ENCODE measurements at places on chromosomes 7 and 10. TPM values are rescaled to one million over a fixed set of nuclear protein-coding genes. Genes with fewer than 3 reads are reported as not detected.
A peak's percentile ranks its signal among the peaks of the same experiment; 100 is the strongest.

GRCh38 chr7:122143376-122143750 lies 686 bp downstream of the AASS start:
- no peak for DNase-seq

GRCh38 chr7:8491544-8492489 lies 58.4 kb downstream of the NXPH1 start:
- no peak for DNase-seq

Gene OR9A4
- not detected for total RNA-seq

DNA sequence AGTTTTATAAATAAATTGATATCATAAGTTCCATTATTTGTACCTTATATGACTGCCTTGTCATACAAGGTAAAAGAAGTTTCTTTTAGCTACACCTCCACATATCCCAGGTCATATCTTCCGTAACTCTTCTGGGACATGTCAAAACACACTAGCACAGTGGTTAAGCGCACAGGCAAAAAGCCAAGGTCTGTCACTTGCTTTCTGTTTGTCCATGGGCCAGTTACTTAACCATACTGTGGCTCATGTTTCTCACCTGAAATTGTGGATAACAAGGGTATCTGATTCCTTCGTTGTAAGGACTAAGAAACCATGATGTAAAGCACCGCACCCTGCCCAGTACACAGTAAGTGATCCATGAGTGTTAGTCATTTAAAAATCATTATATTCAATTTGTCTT lies 56.2 kb downstream of the SEMA3D start:
- DNase-seq = no peak

DNA sequence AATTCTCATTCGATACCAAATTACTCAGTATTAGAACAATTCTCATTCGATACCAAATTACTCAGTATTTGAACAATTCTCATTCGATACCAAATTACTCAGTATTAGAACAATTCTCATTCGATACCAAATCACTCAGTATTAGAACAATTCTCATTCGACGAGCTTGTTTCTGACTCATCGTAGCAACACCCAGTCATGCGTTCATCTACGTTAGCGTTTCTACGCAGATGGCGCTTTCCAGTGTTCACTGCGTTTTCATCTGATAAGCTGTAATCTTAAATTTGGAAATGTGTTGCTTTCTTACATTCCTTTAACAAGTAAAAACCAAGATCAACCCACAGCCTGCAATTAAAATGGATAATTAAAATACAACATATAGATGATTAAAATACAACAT lies 276.3 kb downstream of the ZMYND11 start:
- no peak for DNase-seq

DNA sequence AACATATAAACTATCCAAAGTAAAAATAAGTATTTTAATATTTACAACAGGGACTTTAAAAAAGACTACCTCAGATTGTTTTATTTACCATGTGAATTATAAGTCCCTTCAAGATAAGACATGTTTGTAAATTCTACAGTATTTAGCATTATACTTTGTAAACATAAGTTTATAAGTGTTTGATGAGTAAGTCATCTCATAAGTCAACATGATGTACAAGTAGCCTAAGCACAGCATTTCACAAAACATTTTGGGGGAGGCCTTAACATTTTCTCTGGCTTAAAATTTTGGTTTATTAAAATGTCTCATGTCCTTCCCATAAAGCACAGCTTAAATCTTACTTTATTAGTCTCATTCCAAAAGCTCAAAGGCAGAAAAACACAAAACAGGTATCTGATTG lies 15.4 kb downstream of the EPC1 start:
- DNase-seq = no peak

DNA sequence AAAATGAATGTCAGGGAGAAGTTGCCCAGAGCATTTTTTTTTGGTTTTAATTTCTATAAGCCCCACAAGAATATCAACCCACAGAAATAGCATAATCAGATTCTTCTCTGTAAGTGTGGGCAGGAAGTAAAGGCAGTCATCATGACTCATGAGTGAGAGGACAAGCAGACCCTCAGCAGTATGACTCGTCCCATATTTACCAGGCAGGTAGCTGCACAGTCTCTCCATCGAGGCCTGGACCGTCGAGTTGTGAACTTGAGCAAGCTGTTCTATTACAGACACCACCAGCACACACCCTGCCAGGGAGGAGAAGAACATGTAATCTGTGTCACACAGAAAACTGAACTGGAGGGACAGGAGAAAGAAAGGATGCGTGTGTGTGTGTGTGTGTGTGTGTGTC lies 37.8 kb downstream of the AOAH start:
- DNase-seq = no peak

- no peak for DNase-seq
These were observed 1049.8 kb downstream of the SORCS1 start for GRCh38 chr10:106114656-106115186.

Gene CDH23
- total RNA-seq = 5.9 TPM

DNA sequence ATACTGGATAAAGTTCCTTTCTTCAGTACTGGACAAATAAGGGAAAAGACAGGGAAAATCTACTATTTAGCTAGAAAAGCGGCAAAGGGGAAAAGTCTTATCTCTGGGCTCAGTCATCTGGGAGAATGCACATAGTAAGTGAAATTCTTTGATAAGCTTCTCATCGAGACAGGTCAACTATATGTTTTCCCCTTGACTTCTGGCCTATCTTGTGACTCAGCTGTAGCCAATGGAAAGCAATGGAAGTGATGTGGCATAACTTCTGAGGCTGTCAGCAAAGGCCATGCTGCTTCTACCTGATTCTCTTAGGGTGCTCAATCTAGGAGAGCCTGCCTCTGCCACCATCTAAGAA lies 91.9 kb downstream of the PCGF5 start:
- no peak for DNase-seq

GRCh38 chr10:83122336-83122735 lies 1017.0 kb upstream of the GHITM start:
- no peak for DNase-seq

DNA sequence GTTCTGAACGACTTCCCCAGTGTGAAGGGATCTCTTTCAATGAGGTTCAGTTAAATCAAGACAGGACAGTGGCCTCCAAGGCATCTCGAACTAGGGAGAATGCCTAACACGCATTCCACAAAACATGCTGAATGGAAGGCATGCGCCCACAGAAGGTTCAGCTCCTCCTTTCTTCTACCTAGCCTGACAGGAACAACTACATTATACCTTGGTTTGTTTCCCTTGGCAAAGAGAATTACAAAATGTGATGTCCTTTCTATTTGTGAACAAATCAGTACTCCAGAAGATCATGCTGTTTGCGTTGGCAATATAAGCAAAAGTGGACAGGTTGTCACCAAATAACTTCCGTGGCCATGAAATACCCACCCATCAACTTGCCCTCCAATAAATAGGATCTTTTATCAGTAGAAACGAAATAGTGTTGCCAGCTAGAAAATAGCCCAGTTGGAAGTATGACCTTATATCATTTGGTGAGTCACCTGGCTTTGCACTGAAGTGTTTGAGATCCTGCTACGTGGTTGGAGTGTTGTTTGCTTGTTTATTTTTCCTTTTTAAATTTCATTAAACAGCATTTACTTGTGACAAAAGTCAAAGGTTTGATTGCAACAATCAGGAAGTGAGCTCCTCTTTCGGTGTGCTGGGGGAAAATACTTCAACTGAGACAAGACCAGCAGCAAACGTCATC lies 117.0 kb upstream of the FAM204A start:
- no peak for DNase-seq

- no peak for DNase-seq
These were observed 28.4 kb downstream of the COA1 start for GRCh38 chr7:43700646-43701499.

Gene GRM3
- total RNA-seq = not detected

DNA sequence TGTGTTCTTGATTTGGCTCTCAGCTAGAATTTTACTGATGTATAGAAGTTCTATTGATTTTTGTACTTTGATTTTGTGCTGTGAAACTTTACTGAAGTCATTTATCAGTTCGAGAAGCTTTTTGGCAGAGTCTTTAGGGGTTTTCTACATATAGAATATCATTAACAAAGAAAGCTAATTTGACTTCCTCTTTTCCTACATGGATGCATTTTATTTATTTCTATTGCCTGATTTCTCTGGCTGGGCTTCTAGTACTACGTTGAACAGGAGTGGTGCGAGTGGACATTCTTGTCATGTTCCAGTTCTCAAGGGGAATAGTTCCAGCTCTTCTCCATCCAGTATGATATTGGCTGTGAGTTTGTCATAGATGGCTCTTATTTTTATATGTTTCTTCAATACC lies 65.4 kb downstream of the RNF133 start:
- no peak for DNase-seq

Gene RNF32
- total RNA-seq = 2.2 TPM

GRCh38 chr7:27165996-27166530 lies 726 bp upstream of the HOXA9 start:
- DNase-seq = no peak

GRCh38 chr7:17380736-17381662 lies 82.5 kb downstream of the AHR start:
- DNase-seq = no peak

- no peak for DNase-seq
These were observed 422.8 kb downstream of the EXOC4 start for GRCh38 chr7:133675510-133676218.

- peak; percentile 57 for DNase-seq
These were observed 86.3 kb downstream of the LCOR start for GRCh38 chr10:96918214-96919002.

Data from G401 (cell line).